Non-pigmented ciliary epithelial cell (primary cell): ENCODE measurements at places on chromosomes 7 and 10.

DNA sequence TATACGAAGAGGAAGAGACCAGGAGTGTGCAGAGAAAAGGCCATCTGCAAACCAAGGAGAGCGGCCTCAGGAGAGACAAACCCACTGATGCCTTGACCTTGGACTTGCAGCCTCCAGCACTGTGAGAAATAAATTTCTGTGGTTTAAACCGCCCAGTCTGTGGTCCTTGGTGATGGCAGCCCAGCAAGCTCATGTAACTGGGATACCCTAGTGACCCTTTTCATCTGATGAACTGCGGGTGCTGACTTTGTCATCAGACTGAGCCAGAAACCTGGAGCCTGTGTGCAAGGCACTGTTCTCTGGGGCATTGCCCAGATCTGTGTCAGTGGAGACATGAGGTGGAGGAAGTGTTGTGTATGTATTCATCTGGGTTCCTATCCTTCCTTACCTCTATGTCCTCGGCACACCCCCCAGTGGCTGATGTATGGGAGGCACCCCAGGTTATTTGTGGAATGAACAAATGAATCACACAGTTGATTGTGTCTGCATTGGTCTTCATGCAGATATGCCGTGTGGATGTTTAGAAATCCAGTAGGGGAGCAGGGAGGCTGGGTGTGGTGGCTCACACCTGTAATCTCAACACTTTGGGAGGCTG lies 64.5 kb upstream of the BTBD16 start:
- no peak for DNase-seq

DNA sequence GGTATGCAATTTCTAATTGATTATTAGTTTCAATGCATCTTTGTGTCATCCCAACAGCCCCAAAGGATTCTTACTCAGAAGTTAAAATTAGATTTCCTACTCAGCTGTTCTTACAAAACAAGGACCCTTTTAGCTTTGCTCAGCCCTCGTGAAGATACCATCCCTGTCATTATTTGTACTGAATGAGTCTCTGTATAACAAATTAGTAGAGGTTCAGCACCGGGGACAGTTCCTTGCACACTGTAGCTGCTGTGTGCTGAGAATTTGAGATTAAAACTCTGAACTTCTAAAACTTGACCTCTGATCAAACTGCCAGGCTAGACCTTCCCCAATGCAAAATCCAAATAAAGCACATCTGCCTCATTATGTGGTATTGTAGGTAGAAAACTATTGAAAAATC lies 299.1 kb downstream of the LHFPL3 start:
- DNase-seq = no peak

- no peak for DNase-seq
Observed at GRCh38 chr7:98613601-98614425, 3.3 kb upstream of the NPTX2 start.

GRCh38 chr10:59358576-59358975 lies 3.8 kb downstream of the FAM13C start:
- DNase-seq = no peak

- DNase-seq = no peak
Observed at GRCh38 chr7:92528958-92529264, 316 bp downstream of the RBM48 start.

DNA sequence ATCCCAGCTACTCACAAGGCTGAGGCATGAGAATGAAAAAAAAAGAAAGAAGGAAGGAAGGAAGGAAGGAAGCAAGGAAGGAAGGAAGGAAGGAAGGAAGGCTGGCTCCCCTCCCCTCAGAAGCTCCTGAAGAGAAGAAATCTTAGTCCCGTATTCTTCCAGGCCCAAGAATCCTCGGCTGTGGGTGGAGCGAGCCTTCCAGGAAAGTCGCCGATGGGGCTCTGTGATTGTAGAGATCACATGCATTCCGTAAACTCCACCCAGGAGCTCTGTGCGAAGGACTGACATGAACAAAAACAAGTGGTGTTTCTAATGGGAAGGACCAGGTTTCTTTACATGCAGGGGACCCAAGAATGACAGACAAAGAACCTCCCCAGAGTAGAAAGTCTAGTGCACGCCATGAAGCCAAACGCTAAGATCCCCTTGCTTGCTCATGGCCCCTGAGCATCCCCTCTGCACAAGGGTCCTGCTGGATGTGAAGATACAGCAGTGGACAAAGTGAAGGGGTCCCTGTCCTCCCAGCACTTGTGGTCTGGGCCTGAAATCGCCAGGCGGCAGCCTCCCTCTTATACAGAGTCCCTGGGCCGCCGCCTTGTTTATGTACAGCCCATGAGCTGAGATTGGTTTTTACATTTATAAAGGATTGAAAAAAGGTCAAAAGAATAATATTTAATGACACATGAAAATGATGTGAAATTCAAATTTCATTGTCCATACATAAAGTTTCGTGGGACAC lies 25.2 kb downstream of the CNPY1 start:
- no peak for DNase-seq

DNA sequence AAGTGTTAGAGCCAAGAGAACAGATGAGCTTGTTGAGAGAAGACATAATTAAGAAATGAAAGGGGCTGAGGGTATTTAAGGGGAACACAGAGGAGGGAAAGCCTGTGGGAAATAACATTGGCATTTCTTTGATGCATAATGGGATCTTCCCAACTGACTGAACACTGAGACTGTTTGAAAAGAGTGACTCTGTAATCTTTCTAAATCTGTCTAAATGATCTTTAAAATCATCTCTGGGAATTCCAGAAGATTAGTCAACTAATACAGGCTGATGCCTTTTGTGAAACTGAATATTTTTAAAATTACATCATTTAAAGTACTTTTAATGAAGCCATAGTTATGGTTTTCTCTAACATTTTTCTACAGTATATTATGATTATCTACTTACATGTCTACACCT lies 17.4 kb upstream of the SLC35G1 start:
- DNase-seq = no peak

DNA sequence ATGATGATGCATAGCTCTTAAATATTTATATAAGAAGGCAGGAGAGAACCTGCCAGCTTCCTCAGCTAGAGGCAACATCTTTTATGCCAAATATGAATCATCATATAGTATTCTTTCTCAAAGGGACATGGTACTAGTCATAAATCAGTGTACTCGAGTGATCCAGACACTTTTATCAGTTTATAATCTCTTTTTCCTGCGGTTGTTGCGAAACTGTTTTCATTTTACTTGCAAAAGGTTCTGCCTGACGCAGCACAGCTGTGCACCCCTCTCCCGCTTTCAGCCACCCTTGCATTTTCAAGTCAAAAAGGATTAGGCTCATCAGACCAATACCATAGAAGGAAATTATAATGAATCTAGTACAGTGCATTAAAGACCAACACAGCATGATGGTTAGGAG lies 332.3 kb upstream of the PRKCQ start:
- no peak for DNase-seq

DNA sequence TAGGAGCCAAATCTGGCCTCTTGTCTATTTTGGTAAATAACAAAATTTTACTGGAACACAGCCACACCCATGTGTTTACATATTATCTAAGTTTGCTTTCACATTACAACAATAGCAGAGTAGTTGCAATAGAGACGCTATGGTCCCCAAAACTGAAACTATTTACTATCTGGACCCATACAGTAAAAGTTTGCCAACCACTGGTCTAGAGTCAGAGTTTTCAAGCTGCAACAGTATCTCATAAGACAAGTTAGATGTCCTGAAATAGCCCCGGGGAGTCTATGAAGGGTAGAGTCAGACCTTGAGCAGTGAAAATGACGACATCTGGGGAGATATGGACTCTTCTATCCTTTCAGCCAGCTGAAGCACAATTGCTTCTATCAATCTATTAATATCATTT lies 74.2 kb downstream of the CTNNA3 start:
- DNase-seq = no peak

- DNase-seq = no peak
Observed at GRCh38 chr10:131964298-131964697, 17.4 kb downstream of the BNIP3 start.

DNA sequence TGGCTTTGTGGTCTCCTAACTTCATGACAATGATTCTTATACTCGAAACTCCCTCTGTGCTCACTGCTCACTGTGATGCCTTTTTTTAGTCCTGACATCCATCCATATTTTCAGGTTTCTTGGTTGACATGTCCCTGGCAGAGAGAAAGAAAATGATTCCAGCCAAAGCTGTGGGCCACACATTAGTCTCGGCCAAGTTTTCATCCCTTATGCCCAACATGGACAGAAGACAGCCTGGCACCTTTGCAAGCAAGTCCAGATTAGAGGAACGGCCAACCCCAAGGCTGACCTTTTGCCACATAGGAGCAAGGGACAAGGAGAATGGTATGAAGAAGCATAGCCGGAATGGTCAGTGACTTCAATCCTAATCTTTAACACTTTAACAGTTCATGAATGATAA lies 8.7 kb upstream of the OPALIN start:
- DNase-seq = no peak

DNA sequence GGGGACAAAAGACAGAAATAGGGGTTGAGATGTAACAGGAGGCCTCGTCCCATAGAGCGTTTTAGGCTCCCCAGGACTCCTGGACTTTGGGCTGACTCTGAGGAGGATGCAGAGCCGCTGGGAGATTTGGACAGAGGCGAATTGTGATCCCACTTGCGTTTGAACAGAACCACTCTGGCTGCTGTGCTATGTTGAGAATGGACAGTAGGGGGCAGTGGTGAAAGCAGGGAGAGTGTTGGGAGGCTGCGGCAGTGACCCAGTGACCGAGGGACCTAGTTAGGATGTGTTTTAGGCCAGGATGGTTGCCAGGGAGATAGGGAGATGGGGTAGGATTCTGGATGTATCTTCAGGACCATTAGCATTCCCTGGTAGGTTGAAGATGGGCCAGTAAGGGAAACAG lies 271.6 kb downstream of the CCDC3 start:
- no peak for DNase-seq

DNA sequence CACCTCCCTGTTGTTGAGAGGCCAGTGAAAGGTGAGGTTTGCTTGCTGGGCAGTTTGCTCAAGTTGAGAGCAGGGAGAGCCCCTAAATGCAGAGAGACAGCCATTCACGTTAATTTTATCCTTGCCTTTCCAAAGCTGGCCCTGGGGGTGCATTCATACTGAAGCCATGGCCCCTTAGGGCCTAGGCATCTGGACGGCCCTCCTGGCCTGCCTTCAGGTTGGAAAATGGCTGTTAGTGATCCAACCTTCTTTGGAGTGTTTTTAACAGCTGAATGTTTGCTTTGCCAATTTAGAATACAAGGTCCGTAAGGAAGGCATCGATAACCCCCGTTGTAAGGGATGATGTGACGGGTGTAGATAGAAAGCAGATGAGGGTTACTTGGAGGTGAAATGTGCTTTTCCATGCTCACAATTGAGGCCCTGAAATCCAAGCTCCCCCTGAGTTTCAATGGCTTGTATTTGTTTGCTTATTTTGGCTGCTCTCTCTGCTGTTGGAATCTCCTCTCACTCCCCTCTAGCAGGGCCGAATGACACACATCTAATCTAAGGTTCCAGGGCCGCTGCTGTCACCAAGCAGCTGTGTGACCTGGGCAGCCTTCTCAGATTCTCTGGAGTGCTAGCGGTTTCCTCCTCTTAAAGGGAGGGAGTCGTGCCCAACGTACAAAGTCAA lies 171.6 kb upstream of the MKI67 start:
- no peak for DNase-seq
